ENCODE measurements at places on chromosomes 6 and 20.

DNA sequence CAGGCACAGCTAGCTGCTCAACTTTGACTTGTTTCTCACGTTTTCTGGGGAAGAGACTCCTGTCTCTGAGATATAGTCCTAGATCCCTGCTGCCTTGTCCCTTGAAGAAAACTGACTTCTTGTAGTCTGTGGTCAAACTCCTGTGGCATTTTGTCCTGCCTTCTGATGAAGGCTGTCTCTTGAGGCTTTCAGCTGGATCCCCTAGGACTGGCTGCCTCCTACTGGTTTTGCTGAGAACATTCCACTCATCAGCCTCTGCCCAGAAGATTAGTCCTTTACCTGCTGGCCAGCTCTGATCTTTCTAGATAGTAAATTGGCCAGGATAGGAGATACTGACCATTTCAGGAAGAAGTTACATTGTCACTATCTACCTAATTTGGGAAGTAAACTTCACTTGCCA, 71.9 kb upstream of the CNR1 start:
- no peak for DNase-seq

GRCh38 chr6:75802366-75802765, 53.3 kb downstream of the MYO6 start:
- DNase-seq: peak; percentile 51

- no peak for DNase-seq
Measured at GRCh38 chr20:62387219-62387913, 463 bp downstream of the RPS21 start.

DNA sequence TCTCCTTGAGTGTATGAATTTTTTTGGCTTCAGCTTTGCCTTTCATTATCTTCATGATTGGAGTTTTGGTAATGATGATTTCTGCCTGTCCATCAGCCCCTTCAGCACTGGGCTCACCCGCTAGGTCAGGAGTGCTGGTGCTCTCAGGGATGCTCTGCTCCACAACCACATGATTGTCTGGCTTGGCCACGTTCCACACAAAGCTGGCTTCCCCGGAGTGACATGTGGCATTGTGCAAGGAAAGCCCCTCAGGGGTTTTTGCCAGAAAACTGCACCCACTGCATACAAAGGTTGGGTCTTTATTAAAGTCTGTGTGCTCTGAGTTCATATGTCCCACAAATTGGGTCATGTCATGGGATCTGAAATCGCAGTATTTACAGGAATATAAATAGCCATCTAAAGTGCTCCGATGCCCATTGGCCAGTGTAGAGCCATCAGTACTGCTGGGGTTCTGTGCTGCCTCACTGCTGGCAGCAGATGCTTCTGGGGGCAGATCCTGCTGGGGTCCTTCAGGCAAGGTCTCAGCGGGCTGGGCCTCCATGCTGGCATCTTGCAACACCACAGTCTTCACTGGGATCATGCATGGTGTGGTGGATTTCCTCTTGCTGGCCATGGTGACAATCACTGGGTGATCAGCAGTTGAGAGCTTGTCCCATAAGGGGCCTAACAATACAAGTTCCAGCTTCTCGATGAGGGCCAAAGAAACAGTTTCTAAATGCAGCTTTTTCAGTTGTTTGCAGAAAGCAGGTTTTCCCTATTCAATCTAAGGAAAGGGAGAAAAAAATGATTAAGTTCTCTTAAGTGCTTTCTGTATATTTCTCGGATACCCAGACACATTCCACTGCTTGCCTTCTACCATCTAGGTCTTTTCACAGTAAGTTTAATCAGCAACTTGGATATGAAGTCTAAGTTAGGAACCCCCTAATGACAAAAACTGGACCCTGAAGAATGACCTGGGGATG, 67.2 kb downstream of the PLCG1 start:
- no peak for DNase-seq
